Ascending aorta (tissue), 2 donors: ENCODE measurements at places on chromosomes 4 and X.

DNA sequence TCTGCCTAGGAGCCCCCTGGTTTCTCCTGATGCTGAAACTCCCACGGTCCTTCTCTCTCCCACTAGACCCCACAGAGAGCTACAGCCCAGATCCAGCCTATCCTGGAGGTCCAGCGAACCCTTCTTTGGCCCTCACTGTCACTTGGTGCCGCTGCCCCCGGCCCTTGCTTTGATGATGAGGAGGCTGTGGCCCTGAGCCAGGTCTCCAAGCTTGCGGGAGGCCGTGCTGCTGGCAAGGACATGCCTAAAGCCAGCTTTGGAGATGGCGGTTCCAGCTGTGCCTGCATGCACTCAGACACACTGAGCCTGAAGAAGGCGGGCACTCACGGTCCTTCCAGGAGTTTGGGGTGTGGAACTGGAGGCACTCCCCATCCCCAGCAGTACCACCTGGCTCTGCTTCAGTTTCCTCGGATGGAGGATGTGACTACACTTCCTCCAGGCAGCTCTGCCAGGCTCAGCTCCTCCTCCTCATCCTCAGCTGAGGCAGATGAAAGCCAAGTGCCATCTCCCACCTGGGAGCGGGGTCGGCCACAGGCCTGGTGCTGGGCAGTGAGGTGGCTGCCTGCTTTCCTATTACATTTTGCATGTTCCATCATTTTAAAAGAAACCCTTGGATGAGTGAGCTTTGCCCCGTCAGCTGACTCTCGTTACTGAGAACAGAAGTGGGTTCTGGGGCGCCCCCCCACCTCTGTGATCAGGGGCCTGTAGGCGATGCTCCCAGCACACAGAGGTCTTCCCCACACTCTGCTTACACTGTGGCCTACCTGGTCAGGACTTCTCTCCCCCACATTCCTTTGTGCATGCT, 9.0 kb downstream of the TNIP2 start:
- peaks cover 58% of the 10 kb centered on the region for H3K36me3 ChIP-seq
- H3K27me3 ChIP-seq: no peaks in the 10 kb centered on the region
- peak overlapping the region; percentile 33 for H3K27ac ChIP-seq
- no peaks in the 10 kb centered on the region for H3K4me1 ChIP-seq

DNA sequence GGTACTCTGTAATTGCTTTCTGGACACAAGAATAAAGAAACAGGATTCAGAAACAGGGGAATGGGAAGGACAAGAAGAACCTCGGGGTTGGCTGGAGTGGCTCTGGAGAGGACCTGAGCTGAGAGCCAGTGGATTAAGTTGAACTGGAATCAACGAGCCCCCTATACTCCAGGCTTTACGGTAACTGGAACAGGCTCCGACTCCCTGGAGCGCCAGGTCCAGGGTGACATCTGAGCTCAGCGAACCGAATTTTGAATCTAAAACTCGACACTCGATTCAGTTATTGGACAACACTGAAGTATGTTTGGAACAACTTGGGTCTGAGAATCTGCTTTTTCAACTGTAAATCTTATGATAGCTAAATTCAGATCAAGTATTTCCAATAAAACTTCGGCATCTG, 23.9 kb downstream of the HMX1 start:
- H3K27ac ChIP-seq: no peak overlapping the region
- no peak overlapping the region for H3K4me3 ChIP-seq
- no peaks in the 10 kb centered on the region for H3K36me3 ChIP-seq
- H3K4me1 ChIP-seq: no peaks in the 10 kb centered on the region

- no peaks in the 10 kb centered on the region for H3K36me3 ChIP-seq
- no peak overlapping the region for H3K4me3 ChIP-seq
- no peaks in the 10 kb centered on the region for H3K27me3 ChIP-seq
Measured at GRCh38 chr4:188658958-188659522, 519.8 kb downstream of the TRIML1 start.

- no peak overlapping the region for H3K27ac ChIP-seq
- H3K4me1 ChIP-seq: no peaks in the 10 kb centered on the region
- DNase-seq: no peak
- no peaks in the 10 kb centered on the region for H3K36me3 ChIP-seq
Measured at GRCh38 chr4:121096191-121096590, 23.9 kb upstream of the NDNF start.

GRCh38 chr4:20095805-20096541, 155.7 kb upstream of the SLIT2 start:
- H3K4me3 ChIP-seq: no peak overlapping the region
- H3K36me3 ChIP-seq: no peaks in the 10 kb centered on the region
- no peaks in the 10 kb centered on the region for H3K4me1 ChIP-seq
- DNase-seq: no peak

DNA sequence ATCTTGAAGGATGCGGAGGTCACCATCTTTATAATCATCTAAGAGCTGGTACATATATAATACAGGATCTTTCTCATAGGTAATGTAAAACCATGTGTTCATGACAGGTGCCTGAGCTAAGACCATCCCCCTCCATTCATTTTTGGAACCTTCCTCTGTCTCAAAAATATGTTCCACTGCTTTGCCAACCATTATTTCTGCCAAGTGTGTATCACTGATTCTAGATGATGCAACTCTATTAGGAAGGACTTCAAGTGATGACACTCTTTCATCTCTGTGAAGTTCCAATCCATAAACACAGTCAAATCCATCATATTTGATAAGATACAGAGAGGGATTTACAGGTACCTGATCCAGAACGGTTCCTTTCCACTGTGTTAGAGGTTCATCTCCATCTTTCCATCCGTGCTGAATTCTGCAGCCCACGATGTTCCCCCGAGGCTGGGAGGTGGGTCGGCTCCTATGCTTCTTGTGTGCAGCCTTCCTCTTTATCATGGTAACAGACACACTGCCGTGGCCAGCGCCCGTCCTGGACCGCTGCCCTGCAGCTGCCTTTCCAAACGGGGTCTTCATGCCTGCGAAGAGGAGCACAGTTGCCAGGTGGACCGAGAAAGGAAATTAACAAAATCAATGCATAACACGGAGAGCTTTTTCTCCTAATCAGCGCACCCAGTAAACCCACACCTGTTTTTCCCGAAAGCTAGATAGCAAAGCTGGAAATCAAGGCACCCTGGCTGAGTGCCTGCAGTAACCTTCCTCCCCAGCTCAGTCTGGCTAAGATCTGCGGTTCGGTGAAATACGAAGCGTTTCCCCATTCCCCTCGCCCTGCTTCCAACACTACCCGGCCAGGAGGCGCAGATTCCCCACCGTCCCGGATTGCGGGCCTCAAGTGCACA, 718 bp downstream of the SPIN3 start:
- no peaks in the 10 kb centered on the region for H3K4me1 ChIP-seq
- H3K27me3 ChIP-seq: no peaks in the 10 kb centered on the region
- DNase-seq: no peak
- H3K36me3 ChIP-seq: no peaks in the 10 kb centered on the region
- H3K4me3 ChIP-seq: peak overlapping the region; percentile 48

GRCh38 chrX:153533091-153533490, 15.6 kb downstream of the ATP2B3 start:
- no peak overlapping the region for H3K4me3 ChIP-seq
- no peaks in the 10 kb centered on the region for H3K36me3 ChIP-seq
- no peak overlapping the region for H3K27ac ChIP-seq
- no peaks in the 10 kb centered on the region for H3K4me1 ChIP-seq
- no peak for DNase-seq

DNA sequence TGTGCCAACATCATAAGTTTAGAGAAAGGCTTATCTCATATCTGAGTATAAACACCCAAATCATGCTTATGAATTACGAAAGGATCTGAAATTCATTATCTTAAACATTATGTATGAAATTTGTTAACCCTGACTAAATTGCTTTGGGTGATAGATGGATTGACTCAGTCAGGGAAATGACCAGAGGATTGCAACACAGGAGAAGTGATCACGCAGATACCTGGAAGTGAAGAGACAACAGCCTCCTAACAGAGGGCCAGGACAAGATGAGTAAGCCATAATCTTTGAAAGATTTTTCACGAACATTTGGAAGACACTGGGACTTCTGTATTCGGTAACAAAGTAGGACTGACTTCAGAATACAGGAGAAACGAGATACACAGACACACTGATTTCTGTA, 363.4 kb downstream of the DMD start:
- no peaks in the 10 kb centered on the region for H3K27me3 ChIP-seq
- peaks cover 2% of the 10 kb centered on the region for H3K4me1 ChIP-seq
- no peak overlapping the region for H3K27ac ChIP-seq
- H3K36me3 ChIP-seq: no peaks in the 10 kb centered on the region

GRCh38 chr4:37816719-37817118, 9.8 kb upstream of the PGM2 start:
- no peaks in the 10 kb centered on the region for H3K36me3 ChIP-seq
- no peaks in the 10 kb centered on the region for H3K4me1 ChIP-seq
- no peak for DNase-seq
- H3K27ac ChIP-seq: no peak overlapping the region
- no peaks in the 10 kb centered on the region for H3K27me3 ChIP-seq

DNA sequence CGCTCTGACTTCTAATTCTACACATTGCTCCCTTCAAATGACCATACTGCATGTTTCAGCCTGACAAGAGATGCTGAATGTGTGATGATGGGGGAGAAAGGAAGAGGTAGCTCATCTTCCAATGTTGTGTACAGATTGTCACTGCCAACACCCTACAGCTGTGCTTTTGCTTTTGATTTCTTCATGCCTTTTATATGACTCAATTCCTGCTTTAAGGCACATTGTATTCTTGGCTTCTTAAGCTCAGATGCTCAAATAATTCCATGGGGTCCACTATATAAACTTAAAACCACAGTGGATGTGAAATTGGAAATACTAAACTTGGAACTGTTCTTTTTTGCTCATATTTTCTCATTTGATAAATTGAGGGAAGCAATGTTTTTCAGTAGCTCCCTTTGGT, 183.2 kb upstream of the WDFY3 start:
- H3K36me3 ChIP-seq: no peaks in the 10 kb centered on the region
- no peak overlapping the region for H3K4me3 ChIP-seq
- no peak overlapping the region for H3K27ac ChIP-seq
- no peaks in the 10 kb centered on the region for H3K27me3 ChIP-seq

DNA sequence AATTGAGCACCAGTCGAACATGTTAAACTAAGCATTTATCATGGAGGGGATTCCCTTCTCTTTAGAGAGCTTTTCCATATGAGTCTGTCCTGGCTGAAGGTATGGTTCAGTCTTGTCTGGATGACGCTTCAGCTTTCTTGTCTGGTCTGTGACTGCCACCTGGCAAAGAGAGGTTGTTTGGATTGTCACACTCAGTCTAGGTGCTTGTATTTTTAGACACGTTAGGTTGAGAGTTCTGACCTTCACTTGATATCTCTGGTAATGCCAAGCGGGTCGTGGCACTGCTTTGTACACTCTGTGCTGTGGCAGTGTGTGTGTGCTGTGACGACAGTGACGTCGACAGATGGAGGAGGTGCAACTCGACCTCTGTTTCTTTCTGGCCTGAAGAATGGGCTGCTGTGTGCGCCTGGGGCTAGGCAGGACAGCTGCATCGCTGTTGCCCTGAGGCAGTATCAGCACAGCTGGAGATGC, 12.6 kb downstream of the NOCT start:
- no peaks in the 10 kb centered on the region for H3K36me3 ChIP-seq
- DNase-seq: no peak
- no peaks in the 10 kb centered on the region for H3K27me3 ChIP-seq
- H3K4me3 ChIP-seq: no peak overlapping the region
- no peak overlapping the region for H3K27ac ChIP-seq

DNA sequence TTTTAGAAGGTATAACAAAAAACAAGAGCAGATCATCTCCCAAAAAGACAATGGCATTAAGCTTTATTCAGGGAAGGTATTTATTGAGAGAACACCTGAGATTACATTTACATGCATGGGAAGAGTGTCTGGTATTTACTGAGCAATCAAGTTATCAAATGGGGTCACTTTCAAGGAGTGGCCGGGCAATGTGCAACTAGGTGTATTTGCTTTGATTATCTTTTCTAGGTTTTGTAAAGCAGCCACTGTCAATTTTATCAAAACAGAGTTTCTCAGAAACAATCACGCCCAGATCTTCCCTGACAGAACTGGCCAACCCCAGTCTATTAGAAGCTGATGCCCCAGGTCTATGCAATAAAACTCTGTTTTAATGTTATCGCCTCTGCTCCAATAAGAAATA, 169.5 kb downstream of the GLRA2 start:
- DNase-seq: no peak
- H3K4me1 ChIP-seq: no peaks in the 10 kb centered on the region
- no peaks in the 10 kb centered on the region for H3K36me3 ChIP-seq
- H3K4me3 ChIP-seq: no peak overlapping the region
- H3K27me3 ChIP-seq: no peaks in the 10 kb centered on the region

GRCh38 chr4:119059221-119059620, 76.4 kb upstream of the MYOZ2 start:
- DNase-seq: no peak
- no peaks in the 10 kb centered on the region for H3K27me3 ChIP-seq
- no peaks in the 10 kb centered on the region for H3K4me1 ChIP-seq
- H3K27ac ChIP-seq: no peak overlapping the region
- no peak overlapping the region for H3K4me3 ChIP-seq

DNA sequence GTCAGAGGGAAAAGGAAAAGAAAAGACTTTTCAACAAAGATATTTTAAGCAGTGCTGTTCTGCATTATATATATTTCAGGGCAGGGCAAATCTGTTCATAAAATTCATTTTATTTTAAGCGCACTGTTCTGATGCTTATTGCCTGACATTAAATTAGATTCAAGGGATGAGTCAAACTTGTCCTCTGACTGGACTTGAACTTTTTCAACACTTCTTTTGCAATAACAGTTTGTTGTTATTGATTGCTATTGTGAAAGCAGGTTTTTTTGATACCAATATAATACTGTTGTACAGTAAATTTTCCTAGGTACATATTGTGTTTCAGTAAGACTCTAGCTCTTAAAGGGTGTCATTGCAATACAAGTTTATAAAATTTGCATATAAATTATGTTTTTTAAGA, 481.3 kb downstream of the NAF1 start:
- no peak overlapping the region for H3K27ac ChIP-seq
- no peaks in the 10 kb centered on the region for H3K27me3 ChIP-seq
- DNase-seq: no peak
- no peaks in the 10 kb centered on the region for H3K36me3 ChIP-seq

GRCh38 chr4:54687887-54688841, 30.4 kb downstream of the KIT start:
- DNase-seq: no peak
- no peak overlapping the region for H3K27ac ChIP-seq
- no peaks in the 10 kb centered on the region for H3K36me3 ChIP-seq
- H3K4me1 ChIP-seq: no peaks in the 10 kb centered on the region

GRCh38 chr4:5710961-5711478, at the start of gene EVC:
TSS of gene EVC (plus strand) at chr4:5711201. CDS start at chr4:5711381, 180 bp downstream.
- peak; percentile 29 for DNase-seq
- H3K36me3 ChIP-seq: peaks cover 3% of the 10 kb centered on the region
- H3K27ac ChIP-seq: peak within 1 kb of the TSS; percentile 96
- H3K4me3 ChIP-seq: peak within 1 kb of the TSS; percentile 87

GRCh38 chrX:46959985-46960700, 47.9 kb downstream of the JADE3 start:
- H3K36me3 ChIP-seq: no peaks in the 10 kb centered on the region
- no peaks in the 10 kb centered on the region for H3K4me1 ChIP-seq
- DNase-seq: no peak

DNA sequence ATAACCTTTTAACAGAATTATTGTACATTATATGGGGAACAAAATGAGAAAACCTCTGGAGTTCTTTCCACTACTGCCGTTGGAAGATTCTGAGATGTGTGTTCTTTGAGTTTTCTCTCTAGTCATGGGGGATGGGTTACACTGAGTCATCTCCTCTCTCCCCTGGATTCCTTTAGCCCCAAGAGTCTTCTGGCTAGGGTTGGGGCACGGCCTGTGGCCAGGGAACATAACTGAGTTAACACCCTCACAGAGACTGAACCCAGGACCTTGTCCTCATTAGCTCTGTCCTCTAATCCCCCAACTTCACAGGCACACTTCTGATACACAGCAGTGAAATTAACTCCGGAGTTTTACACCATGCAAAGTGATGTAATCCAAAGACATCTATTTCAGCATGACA, 142.3 kb upstream of the F9 start:
- no peaks in the 10 kb centered on the region for H3K27me3 ChIP-seq
- H3K36me3 ChIP-seq: no peaks in the 10 kb centered on the region
- no peaks in the 10 kb centered on the region for H3K4me1 ChIP-seq
- H3K27ac ChIP-seq: no peak overlapping the region
- no peak overlapping the region for H3K4me3 ChIP-seq
